ENCODE measurements at places on chromosomes 3 and 15.
A peak's percentile ranks its signal among the peaks of the same experiment; 100 is the strongest.

DNA sequence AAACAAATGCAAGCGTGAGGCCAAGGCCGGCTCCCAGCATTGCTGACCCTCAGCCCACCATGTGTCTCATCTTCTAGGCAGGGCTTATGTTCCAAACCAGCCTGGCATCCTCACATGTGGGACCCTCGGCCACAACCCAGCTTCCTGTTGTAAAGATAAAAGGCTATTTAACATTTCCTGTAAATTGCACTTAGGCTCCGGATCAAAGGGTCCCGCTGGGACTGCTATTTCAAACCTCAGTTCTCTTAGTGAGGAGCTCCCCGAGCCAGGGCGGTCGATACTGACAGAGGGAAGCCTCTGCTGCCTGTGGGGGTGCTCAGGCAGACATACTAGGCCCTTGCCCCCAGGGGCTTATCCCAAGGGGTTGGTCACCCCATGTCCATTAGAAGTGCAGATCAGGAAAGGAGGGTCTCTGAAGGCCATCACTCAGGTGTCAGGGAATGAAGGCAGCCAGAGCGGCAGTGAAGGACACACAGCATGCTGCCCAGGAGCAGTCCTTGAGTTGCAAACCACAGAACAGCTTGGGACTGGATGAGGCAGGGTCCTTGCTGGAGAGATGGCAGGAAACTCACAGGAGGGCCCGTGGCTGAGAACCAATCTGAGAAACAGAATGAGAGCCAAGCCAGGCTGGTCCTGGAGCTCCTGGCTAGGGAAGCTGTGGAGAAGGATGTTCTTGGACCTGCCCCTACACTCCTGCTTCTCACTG is 239.9 kb downstream of the TLE3 start:
- no peak overlapping the region for H3K4me3 ChIP-seq
- no peak overlapping the region for H3K27ac ChIP-seq
- DNase-seq, result no peak
- H3K36me3 ChIP-seq, result no peaks in the 10 kb centered on the region
- no peaks in the 10 kb centered on the region for H3K4me1 ChIP-seq

GRCh38 chr3:97835761-97836160 is 13.9 kb downstream of the CRYBG3 start:
- H3K27ac ChIP-seq, result no peak overlapping the region
- DNase-seq, result no peak
- peaks cover 3% of the 10 kb centered on the region for H3K4me1 ChIP-seq
- H3K36me3 ChIP-seq, result no peaks in the 10 kb centered on the region

GRCh38 chr3:47343471-47343971 is 37.3 kb upstream of the PTPN23 start:
- H3K36me3 ChIP-seq, result peaks cover 39% of the 10 kb centered on the region
- no peak for DNase-seq
- H3K4me1 ChIP-seq, result no peaks in the 10 kb centered on the region
- no peak overlapping the region for H3K27ac ChIP-seq

GRCh38 chr3:189727158-189727557 is 96.0 kb downstream of the TP63 start:
- no peak for DNase-seq
- no peaks in the 10 kb centered on the region for H3K36me3 ChIP-seq
- H3K27ac ChIP-seq, result no peak overlapping the region
- H3K4me3 ChIP-seq, result no peak overlapping the region

GRCh38 chr3:23435318-23435717 is 232.2 kb downstream of the UBE2E2 start:
- H3K27ac ChIP-seq, result no peak overlapping the region
- H3K36me3 ChIP-seq, result no peaks in the 10 kb centered on the region
- no peaks in the 10 kb centered on the region for H3K4me1 ChIP-seq
- H3K27me3 ChIP-seq, result no peaks in the 10 kb centered on the region
- H3K4me3 ChIP-seq, result no peak overlapping the region

- H3K4me1 ChIP-seq, result no peaks in the 10 kb centered on the region
- DNase-seq, result no peak
- no peaks in the 10 kb centered on the region for H3K27me3 ChIP-seq
- H3K4me3 ChIP-seq, result no peak overlapping the region
- no peak overlapping the region for H3K27ac ChIP-seq
- no peaks in the 10 kb centered on the region for H3K36me3 ChIP-seq
These were observed 238.3 kb upstream of the MANF start for GRCh38 chr3:51146781-51147180.

DNA sequence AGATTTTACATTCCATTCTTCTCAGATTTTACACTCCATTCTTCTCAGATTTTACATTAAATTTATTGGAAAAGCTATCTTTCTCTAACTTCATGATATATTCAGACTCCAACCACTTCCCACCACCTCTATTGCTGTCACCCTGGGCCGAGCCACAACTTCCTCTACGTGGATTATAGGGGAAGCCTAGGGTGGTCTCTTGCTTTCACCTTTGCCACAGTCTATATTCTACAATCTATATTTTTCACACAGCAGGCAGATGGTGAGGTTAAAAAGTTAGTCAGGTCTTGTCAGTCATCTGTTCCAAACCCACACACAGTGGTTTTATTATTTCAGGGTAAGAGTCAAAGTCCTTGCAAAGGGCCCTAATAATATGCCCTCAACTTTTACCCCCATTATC is 370.8 kb upstream of the SUCLG2 start:
- H3K27ac ChIP-seq, result no peak overlapping the region
- DNase-seq, result no peak
- no peaks in the 10 kb centered on the region for H3K36me3 ChIP-seq
- H3K4me3 ChIP-seq, result no peak overlapping the region
- no peaks in the 10 kb centered on the region for H3K27me3 ChIP-seq

- no peaks in the 10 kb centered on the region for H3K27me3 ChIP-seq
- H3K36me3 ChIP-seq, result no peaks in the 10 kb centered on the region
- no peak overlapping the region for H3K27ac ChIP-seq
- H3K4me3 ChIP-seq, result no peak overlapping the region
- no peak for DNase-seq
- H3K4me1 ChIP-seq, result no peaks in the 10 kb centered on the region
These were observed 320.9 kb upstream of the RASGRP1 start for GRCh38 chr15:38885471-38885952.

- no peak overlapping the region for H3K4me3 ChIP-seq
- DNase-seq, result no peak
- no peaks in the 10 kb centered on the region for H3K36me3 ChIP-seq
- H3K4me1 ChIP-seq, result no peaks in the 10 kb centered on the region
These were observed 13.2 kb upstream of the ZBTB20 start for GRCh38 chr3:115160295-115160694.

DNA sequence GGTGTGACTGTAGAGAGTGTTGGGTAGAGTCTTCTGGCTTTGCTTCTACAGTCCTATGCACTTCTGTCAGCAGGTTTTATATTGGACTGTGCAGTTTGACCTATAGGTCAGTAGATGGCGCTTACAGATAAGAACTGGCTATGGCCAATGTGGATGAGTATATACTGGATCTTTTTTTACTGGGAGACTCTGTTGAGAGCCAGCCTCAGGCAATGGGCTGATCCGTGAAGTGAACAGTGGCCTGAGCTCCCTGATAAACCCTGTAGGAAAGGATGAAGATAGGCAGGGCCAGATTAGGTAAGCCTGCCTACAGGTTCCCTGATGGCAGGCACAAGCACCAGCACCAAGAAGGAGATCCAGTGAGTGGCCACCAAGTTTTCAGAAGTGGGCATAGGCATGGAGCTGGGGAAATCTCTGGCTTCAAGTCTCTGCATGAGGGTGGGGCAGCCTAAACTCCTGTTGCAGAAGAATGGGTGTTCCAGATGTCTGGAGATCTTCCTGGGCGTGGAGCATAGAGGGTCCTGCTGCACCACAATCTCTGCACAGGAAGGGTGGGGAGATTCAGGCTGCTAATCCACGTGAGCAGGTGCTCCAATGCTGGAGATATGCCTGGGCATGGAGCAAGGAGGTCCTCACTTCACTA is 326.0 kb upstream of the SGO1 start:
- no peaks in the 10 kb centered on the region for H3K36me3 ChIP-seq
- DNase-seq, result no peak
- H3K27me3 ChIP-seq, result no peaks in the 10 kb centered on the region

GRCh38 chr15:77037388-77038209 is 33.3 kb downstream of the TSPAN3 start:
- peaks cover 18% of the 10 kb centered on the region for H3K36me3 ChIP-seq
- no peak for DNase-seq
- H3K27ac ChIP-seq, result no peak overlapping the region
- H3K27me3 ChIP-seq, result no peaks in the 10 kb centered on the region

DNA sequence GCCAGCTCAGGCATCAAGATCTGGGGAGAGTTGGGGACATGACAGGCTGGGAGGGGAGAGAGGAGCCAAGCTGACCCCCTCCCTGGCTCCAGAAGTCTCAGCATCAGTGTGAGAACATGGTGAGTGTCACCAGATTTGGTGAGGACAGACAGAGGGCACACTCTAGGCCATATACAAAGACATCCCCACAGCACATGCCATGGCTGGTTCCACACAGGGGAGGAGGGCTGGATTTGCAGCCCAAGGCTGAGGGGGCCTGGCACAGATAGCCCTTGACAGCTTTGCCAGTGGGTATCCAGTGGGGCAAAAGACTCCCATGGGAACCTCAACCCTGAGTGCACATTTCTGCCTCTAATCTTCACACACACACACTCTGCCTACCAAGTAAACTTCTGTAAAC is 10.1 kb upstream of the ANKRD63 start:
- no peak overlapping the region for H3K4me3 ChIP-seq
- H3K27me3 ChIP-seq, result no peaks in the 10 kb centered on the region
- H3K4me1 ChIP-seq, result no peaks in the 10 kb centered on the region
- no peaks in the 10 kb centered on the region for H3K36me3 ChIP-seq
- no peak for DNase-seq

- peaks cover 66% of the 10 kb centered on the region for H3K4me1 ChIP-seq
- no peaks in the 10 kb centered on the region for H3K36me3 ChIP-seq
- no peak for DNase-seq
These were observed 9.8 kb downstream of the MSL2 start for GRCh38 chr3:136186344-136186743.

DNA sequence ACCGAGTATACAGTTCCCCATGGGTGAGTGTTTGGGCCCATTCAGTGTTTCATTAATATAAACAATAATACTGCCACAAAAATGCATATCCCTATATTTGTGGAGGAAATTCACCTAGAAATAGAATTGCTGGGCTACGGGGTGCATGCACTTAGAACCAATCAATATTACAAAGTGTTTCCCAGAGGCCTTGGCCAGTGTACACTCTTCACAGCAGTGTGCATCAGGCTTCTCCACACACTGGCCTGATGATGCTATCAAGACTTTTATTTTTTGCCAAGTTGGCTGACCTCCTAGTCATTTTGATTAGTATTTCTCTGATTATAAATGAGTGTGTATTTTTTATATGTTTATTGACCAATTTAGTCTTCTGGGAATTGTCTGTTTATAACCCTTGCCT is 323.7 kb downstream of the EPHB1 start:
- H3K4me3 ChIP-seq, result no peak overlapping the region
- no peaks in the 10 kb centered on the region for H3K36me3 ChIP-seq
- H3K4me1 ChIP-seq, result no peaks in the 10 kb centered on the region
- no peak overlapping the region for H3K27ac ChIP-seq
- no peak for DNase-seq

- H3K4me1 ChIP-seq, result peaks cover 36% of the 10 kb centered on the region
- peaks cover 21% of the 10 kb centered on the region for H3K36me3 ChIP-seq
- no peak for DNase-seq
- H3K27ac ChIP-seq, result no peak overlapping the region
- no peaks in the 10 kb centered on the region for H3K27me3 ChIP-seq
These were observed 237.9 kb upstream of the ROPN1 start for GRCh38 chr3:124229836-124230235.

DNA sequence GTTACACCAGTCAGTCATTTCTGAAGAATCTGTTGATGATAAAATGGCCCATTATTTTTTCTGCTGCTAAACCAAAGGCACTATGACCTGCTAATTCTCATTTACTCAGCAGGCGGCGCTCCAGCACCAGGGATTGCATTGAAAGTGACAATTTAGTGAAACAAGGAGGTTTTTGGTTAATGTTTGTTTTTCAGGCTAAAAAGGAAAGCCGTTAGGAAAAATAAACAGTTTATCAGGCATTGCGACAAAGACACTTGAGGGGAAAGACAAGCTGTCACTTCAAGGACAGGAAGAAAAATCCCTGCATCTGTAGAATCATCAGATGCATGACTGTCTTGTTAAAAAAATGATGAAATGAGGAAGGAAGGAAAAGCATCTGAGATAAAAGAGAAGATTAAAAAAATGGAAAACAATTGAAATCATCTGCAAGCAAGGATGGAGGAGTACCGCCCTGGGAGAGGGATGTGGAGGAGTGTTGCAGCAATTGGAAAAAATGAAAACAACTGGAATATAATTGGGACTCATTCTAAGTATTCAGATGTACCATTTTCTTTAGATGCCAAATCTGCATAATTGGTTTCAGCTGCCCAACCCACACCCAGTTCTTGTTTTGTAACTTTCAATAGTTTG is 54.0 kb downstream of the NR1D2 start:
- H3K4me1 ChIP-seq, result peaks cover 21% of the 10 kb centered on the region
- no peaks in the 10 kb centered on the region for H3K36me3 ChIP-seq
- peak; percentile 52 for DNase-seq
- H3K4me3 ChIP-seq, result peak overlapping the region; percentile 17
- H3K27me3 ChIP-seq, result no peaks in the 10 kb centered on the region

DNA sequence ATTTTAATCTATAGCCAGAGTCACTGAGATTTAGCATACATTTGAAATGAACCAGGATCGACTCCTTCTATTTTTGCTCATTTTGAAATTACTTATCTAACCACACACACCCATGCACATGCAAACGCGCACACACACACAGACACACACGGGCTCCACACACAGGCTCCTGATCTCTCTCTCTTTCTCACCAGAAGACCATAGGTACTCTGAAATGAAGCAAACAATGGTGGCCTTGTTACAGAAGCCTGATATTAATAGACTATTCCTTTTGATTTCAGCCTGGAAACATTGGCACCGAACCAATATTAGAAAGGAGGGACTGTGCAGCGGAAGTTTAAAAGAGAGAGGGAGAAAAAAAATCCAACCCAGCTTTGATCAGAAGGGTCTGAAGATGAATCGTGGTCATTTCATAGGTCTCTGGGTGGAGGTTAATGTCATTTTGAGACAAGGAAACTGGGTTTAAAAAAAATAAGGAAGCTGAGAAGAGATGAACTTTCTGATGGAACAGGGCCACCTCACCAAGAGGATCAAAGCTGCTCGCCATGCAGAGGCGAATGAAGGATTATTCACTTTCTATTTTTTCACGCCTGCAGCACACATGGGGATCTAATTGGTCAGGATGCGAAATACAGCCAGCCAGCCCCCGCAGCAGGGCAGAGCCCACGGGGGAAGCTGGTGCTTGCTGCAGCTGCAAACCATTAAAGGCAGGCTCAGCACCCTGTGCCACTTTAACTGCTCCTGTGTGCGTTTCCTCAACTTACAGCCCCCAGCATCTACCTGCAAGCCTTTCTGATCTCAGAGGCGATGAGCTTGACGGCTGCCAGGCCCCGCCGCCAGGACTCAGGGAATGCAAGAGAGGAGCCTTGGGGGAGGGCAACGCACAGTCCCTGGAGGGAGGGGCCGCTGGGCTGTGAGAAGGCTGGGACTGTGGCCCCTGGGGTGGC is 88.8 kb downstream of the HES1 start:
- no peaks in the 10 kb centered on the region for H3K27me3 ChIP-seq
- no peaks in the 10 kb centered on the region for H3K4me1 ChIP-seq
- no peak overlapping the region for H3K27ac ChIP-seq

GRCh38 chr3:116302087-116302747 is 143.1 kb downstream of the LSAMP start:
- no peaks in the 10 kb centered on the region for H3K27me3 ChIP-seq
- no peaks in the 10 kb centered on the region for H3K36me3 ChIP-seq
- no peaks in the 10 kb centered on the region for H3K4me1 ChIP-seq
- no peak overlapping the region for H3K27ac ChIP-seq
- no peak for DNase-seq

GRCh38 chr3:49699281-49699979 is 10.1 kb downstream of the RNF123 start:
- no peaks in the 10 kb centered on the region for H3K27me3 ChIP-seq
- H3K4me1 ChIP-seq, result no peaks in the 10 kb centered on the region
- no peak for DNase-seq
- peaks cover 24% of the 10 kb centered on the region for H3K36me3 ChIP-seq
